Suppressor macrophage treated with lipopolysaccharide for 4 hours (primary cell): ENCODE measurements at places on chromosomes 16 and 17.

- DNase-seq: no peak
Observed at GRCh38 chr17:45868276-45868675, 23.6 kb downstream of the SPPL2C start.

DNA sequence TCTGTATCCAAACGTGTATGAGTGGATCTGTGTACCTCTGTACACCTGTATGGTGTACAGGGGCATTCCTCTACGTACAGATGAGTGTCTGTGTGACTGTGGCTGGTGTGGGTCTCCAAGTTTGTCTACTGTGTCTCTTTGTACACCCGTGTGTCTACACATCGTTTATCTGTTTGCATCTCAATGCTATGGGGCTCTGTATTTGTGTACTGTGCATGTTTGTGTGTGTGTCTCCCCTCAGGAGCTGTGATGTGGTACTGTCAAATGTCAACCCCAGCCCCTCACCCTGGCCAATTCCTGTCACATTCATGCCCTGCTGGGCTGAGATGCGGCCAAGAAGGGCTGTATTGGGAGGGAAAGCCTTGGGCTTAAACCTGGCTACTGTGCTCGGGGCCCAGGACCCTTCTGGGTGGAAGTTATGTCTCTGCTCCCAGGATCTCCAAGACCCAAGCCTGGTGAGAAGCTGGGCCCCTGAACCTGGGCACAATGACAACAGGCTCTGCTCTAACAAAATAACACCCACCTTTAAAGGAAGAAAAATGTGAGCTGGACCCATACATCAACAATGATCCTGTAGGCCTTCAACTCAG, 3.5 kb upstream of the NAGS start:
- DNase-seq: no peak

DNA sequence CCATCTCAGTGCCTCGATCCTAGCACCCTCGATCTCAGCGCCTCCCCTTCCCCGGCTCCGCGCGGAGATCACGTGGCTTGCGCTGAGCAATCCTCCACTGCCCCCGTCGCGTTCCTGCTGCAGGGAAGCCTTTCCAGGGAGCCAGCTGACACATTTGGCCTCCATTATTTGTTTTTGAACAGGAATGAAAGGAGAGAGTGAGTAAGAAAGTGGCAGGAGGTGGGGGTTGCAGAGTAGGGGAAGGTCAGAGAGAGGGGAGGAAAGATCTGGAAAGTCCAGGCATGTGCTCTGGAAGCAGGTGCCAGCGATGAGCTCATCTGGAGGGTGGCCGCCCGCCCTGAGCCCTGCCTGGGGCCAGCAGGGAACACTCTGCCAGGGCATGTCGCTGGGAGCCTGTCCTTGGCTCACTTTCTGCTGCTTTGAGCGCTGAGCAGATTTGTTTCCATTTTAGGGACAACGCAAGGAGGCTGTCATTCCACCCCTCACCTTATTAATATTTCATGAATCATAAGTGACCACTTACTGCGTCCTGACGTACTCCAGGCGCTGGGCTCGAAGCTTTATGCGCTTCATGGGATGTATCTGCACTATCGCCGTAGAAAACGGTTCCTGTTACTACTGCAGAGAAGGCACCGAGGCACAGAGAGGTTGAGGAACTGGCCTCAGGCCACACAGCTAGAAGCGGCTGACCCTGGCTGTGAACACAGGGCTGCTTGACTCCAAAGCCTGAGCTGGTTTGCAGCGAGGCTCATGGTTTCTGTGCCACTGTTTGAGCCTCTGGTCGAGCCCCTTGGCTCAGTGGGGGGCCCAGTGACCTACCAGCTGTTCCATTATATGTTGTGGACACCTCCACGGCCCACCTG, 283.1 kb downstream of the SEC14L1 start:
- DNase-seq: no peak

GRCh38 chr17:82236142-82236971, 7.5 kb downstream of the SLC16A3 start:
- peak; percentile 64 for DNase-seq

DNA sequence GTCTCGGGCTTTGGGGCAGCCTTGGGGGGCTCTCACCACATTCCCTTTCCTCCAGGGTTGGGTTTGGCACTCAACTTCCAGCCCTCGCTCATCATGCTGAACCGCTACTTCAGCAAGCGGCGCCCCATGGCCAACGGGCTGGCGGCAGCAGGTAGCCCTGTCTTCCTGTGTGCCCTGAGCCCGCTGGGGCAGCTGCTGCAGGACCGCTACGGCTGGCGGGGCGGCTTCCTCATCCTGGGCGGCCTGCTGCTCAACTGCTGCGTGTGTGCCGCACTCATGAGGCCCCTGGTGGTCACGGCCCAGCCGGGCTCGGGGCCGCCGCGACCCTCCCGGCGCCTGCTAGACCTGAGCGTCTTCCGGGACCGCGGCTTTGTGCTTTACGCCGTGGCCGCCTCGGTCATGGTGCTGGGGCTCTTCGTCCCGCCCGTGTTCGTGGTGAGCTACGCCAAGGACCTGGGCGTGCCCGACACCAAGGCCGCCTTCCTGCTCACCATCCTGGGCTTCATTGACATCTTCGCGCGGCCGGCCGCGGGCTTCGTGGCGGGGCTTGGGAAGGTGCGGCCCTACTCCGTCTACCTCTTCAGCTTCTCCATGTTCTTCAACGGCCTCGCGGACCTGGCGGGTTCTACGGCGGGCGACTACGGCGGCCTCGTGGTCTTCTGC, 8.4 kb downstream of the SLC16A3 start:
- no peak for DNase-seq

DNA sequence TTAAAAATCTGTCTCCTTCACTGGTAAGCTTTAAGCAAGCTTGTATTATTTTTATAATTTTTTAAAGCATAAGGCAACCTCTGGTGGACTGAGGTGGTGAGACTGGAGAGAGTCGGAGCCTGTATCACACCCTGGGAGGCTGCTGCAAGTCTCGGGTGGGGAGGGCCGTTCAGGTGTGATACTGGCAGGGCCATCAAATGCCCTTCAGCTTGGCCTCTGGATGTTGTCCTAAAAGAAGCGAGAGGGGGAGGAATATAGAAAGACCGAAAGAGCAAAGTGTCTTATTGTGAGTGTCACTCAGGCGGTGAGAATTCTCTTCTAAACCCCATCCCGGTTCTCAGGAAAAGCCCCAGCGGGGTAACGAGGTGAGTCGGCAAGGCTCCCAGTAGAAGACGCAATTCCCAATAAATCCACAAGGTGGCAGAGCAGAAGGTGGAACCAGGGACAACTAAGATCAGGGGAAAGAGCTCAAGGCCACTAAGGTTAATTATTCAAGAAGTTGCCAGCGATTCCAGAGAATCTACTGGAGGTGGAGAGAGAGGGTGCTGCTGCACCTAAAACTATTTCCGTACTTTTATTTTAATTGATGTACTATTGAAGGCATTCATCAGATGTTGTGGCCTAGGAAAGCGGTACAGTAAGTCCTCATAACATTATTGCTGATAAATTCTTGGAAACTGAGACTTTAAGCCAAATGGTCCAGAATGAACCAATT, 14.1 kb downstream of the C17orf67 start:
- DNase-seq: peak; percentile 84

DNA sequence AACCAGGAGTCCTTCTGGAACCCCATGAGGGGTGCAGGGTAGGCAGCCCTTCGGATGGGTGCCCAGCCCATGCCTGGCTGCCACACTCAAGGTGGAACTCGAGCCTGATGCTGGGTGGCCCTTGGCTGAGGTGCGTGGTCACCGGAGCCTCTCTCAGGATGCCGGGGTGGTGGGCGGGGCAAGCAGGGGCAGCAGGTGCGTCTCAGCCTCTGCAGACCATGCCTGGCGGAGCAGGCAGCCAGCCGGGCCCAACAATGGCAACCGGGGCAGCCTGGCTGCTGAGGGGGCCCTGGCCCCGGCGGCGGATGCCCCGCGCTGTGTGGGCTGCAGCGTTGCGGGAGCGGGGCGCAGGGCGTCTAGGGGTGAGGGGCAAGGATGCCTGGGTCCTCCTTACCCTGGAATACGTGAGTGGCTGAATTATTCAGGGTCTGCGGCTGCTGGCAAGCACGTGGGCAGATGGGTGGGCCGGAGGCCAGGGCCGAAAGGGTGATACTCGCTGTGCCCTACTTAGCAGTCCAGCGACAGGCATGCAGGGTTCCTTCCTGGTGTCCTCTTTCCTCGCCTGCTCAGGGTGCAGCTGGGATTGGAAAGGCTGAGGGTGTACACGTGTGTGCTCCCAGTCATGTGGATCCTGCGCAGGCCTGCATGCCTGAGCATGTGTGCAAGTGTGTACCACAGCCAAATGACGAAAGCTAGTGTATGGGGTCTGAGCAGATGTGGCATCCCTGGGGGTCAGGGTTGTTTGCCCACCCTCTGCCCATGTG, 14.6 kb downstream of the MYO15A start:
- no peak for DNase-seq

GRCh38 chr16:75111514-75111940, 5.1 kb downstream of the LDHD start:
- DNase-seq: no peak

DNA sequence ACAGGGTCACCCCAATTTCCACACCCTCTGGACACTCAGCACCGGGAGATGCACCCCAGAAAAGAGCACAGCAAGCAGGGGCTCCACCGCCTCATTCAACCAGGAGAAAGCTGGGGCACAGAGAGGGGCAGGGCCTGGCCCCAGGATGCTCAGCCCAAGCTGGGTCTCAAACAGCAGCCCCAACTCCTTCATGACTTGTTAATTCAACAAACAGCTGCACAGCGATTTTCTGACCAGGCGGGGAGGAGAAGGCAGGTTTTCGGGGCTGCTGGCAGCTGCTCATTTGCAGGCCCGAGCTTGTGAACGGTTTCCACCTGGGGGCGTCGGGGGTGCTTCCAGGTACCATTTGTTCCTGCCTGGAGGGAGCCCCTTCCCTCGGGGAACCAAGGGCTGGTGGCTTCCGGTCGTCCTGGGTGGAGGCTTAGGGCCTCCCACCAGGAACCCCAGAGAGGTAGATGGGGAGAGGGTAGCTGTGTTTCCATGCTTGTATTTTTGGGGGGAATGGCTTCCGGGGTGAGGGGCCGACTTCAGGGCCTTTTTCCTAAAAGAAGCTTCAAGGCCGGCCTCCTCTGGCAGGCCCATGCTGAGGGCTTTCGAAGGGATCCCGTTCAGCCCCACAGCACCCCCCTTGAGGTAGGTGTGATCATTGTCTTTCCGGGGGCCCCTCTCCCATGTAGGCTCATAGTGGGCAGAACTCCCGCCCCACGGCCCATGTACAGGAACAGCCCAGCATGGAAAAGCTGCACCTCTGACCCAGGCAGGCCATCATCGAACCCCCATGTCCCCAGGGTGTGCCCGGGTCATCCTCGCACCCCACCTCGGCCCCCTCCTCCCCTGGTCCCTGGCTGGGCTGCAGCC, 191.6 kb upstream of the GSE1 start:
- no peak for DNase-seq

- peak; percentile 36 for DNase-seq
Observed at GRCh38 chr17:28038802-28039201, 3.7 kb upstream of the NLK start.

DNA sequence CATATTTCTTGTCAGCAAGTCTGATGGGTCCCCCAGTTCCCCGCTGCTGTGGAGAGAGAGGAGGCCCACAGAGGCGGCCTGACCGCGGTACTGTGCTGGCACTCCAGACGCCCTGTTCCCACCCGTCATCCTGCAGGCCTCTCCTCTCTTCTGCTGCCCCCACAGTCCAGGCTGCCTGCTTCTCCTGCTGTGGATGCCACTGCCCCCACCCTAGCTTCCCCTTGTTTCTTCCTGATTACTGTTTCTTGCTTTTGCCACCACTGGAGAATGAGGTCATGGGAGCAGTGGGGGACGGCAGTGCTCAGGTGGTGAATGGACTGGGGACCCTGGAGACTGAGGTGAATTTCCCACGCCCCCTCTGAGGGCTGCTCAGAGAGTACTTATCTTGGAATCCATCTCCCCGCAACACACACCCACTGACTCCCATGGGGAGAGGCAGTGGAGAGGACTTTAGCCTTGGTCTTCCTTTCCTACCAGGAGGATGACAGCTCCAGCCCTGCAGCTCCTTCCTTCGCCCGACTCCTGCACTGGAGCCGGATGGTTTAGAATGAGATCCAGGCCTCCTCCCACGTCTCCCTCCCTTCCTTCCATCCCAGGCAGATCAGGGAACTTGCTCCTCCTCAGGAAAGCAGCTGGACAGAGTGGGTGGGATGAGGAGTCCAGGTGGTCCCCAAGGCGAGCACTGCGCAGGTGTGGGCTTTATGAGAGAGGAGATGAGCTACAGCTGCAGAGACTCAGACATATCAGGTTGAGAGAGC, 60.4 kb downstream of the PLXDC1 start:
- peak; percentile 21 for DNase-seq

GRCh38 chr17:45414990-45415881, 17.4 kb downstream of the ARHGAP27 start:
- peak; percentile 56 for DNase-seq

GRCh38 chr17:36545077-36545464, 352 bp downstream of the GGNBP2 start:
- no peak for DNase-seq

DNA sequence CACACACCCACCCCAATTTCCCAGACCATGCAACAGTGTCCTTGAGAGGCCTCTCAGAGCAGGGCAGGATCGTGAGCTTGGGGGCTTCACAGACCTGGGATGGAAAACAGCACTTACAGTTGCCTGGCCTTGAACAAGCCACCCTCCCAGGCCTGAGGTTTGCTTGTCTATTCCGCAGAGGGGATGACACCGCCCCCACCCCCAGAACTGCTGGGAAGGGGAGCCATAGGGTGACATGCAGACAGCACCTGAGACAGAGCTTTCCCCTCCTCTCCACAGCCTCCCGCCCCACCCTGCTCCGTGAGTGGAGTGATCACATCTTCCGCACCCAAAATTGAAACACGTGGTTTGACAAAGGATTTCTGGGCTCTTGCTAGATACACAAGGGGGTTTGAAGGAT, 131.5 kb upstream of the TNRC6C start:
- DNase-seq: no peak

DNA sequence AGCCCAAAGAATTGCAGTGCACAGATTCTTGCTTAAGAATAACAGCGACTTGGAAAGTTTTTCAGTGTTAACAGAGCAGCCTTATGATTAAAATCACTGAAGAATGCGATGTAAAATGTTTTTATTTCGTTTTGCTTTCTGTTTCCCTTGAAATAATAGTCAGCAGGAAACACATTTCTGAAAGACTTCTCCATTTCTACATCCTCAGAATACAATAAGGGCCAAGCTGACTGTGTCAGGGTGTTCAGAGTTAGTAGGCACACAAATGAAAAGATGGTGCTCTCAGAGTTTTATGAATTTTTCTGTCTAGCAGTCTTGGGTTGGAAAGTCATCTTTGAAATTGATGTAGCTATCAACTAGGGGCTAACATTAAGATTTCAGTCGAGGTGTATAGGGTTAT, 582.9 kb upstream of the RBFOX1 start:
- peak; percentile 23 for DNase-seq
